GM20000 (cell line): ENCODE measurements at places on chromosomes 6 and 20.

- DNase-seq = no peak
Observed at GRCh38 chr6:44624936-44625573, 237.5 kb downstream of the CDC5L start.

GRCh38 chr6:125370343-125370742 lies 68.6 kb upstream of the HDDC2 start:
- DNase-seq = no peak

- no peak for DNase-seq
Observed at GRCh38 chr6:161261816-161262215, 12.0 kb downstream of the AGPAT4 start.

- peak; percentile 63 for DNase-seq
Observed at GRCh38 chr6:5085648-5086293, 630 bp downstream of the PPP1R3G start.

DNA sequence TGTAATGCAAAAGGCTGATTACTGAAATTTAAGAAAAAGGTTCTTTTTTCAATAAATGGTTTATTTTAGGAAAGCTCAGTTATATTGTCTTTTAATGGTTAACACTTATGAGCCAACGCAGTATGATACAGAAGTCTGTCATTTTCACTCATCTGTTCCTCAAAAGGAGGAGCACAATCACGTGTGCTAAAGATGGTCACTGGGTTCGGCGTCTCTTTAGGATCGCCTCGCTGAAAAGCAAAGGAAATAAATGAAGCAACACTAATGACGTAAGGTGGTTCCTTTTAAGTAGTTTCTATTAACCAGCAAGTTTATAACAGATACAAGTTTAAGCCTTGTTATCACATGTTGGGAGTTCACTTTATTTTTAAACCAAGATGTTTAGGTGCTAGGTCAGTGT lies 125.7 kb downstream of the MAP3K4 start:
- no peak for DNase-seq

DNA sequence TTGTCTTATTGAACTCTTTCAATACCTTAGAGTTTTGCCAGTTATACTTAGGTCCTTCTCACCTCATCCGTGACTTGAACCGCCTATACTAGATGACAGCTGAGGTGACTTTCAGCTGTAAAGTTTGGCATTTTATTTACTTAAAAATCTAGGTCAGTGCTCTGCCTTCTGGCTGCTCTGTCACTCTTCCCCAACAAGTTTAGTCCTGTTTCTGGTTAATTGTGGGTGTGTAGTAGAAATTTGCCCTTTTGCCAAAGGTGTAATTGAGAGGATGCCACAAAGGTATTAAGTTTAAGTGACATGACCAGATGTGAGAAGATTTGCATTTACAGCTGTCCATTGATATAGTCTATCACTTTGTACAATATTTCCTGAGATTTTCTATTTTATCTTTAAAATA lies 106.2 kb downstream of the FARS2 start:
- no peak for DNase-seq
